GM04503 (cell line): ENCODE measurements at places on chromosomes 1 and 21.

GRCh38 chr1:6638226-6638625 is 13.6 kb downstream of the THAP3 start:
- DNase-seq = peak; percentile 20

- DNase-seq = no peak
Measured at GRCh38 chr1:162386292-162387225, 5.0 kb downstream of the C1orf226 start.

- no peak for DNase-seq
Measured at GRCh38 chr1:84972377-84972987, 24.4 kb downstream of the MCOLN2 start.

DNA sequence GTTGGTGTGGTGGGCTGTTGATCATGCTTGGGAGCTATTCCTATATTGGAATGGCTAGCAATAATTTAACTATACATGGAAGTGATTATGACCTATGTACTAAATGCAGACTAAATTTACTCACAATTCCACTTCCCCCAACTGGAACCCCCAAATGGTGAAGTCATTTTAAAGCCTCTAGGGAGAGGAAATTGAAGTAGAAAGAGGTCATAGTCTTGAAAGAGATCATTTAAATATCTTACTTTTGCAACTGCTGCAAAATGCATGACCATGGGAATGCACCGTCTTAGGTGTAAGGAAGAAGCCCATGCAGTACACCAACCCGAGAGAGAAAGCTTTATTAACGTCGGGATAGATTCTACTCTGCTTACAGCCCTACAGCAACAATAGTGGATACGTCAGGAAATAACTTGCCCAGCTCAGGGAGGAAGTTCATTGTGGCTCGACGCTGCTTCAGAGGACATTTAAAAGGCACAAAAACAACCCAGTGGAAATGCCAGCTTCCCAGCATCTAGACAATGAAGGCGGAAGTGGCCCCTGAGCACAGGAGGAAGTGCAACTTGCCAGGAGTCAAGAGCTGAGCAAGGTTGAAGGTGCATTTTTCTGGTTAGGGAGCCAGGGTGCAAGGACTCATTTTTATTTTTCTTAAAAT is 26.5 kb downstream of the CYYR1 start:
- DNase-seq = no peak

- DNase-seq = no peak
Measured at GRCh38 chr1:246742396-246742795, 18.2 kb downstream of the SCCPDH start.

GRCh38 chr1:92870591-92870990 is 38.8 kb downstream of the RPL5 start:
- DNase-seq = no peak

DNA sequence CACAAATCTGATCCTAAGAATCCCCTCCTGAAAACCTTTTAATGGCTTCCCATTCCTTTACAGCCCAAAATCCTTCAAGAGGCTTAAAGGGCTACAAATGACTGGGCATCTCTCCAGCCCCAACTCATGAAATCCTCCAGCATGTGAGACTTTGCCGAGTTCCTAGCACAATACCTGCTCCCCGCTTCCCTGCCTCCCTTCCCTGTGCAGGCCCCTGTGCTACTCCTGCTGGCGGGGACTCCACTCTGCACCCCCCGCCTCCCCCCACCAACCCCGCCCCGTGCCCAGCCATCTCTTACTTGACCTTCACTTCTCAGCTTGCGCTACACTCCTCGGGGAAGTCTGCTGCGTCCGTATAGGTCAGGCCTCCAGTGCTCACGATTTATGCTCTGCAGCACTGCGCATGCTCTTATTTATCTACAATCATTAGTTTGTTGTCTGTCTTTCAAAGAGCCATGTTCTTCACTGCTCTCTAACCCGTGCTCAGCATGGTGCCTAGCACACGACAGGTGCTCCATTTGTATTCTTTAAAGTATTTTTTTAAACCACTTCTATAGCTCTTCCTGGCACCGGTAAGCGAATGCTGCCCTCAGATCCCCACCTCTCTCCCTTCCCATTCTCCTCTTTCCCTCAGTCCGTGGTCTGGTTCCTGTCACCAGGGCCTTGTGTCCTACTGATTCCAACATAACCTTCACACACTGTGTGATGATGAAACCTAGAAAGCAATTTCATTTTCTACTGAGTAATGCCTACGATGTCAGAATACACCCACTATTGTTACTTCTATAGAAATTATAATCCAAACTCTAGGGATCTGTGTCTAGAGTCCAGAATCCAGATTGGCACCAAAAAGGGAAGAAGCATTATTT is 37.5 kb upstream of the PLA2G2C start:
- DNase-seq = no peak

DNA sequence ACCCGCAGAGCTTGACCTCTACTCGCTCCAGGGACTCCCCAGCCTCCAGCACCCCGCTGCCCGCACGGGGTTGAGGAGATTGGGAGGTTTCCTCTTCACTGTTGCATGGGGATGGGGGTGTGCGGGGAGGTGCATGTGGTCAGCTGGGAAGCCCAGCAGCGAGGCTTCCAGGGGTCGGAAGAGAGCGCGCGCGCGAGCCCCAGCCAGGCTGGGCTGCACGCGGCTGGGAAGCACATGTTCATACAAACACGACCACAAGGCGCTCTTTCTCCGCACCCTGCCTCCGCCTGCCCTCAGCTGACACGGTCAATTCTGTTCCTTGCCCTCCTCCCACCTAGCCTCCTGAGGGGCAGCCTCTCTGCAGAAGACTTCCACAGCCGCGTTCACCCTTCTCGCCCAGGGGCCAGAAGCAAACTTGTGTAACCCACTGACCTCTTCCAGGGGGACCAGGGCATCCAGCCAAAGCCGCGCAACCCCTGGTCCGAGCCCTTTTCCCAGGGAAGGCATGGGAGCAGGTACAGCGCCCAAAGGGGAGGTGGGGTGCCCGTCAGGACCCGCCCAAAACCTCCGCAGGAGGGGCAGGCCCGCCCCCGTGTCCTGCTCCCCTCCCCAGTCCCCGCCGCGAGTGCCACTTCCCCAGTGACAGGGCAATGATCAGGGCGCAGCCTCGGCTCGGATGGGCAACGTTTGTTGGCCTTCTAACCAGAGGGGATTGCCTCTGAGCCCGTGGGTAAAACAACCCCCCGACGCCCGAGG is 1.3 kb downstream of the COL24A1 start:
- DNase-seq = no peak

GRCh38 chr1:179105393-179105792 is 23.5 kb downstream of the TOR3A start:
- no peak for DNase-seq
